ENCODE measurements at places on chromosomes 5 and 9. TPM values are rescaled to one million over a fixed set of nuclear protein-coding genes. Genes with fewer than 3 reads are reported as not detected.

PITX1 gene
- 1.1 TPM for total RNA-seq

DDX4 gene
- total RNA-seq, result not detected

IL13 gene
- total RNA-seq, result 308 TPM

PALM2AKAP2 gene
- 2.2 TPM for total RNA-seq

FGF1 gene
- 0.08 TPM for total RNA-seq
